GM04503 (cell line): ENCODE measurements at places on chromosomes 3 and 15.

- no peak for DNase-seq
Observed at GRCh38 chr3:100899440-100900091, 93.7 kb downstream of the ABI3BP start.

GRCh38 chr3:62100282-62100989, 272.9 kb downstream of the FEZF2 start:
- DNase-seq, result no peak

- DNase-seq, result peak; percentile 63
Observed at GRCh38 chr3:86978111-86978551, 12.8 kb downstream of the VGLL3 start.

GRCh38 chr3:8635631-8636030, 9.0 kb downstream of the SSUH2 start:
- no peak for DNase-seq

- DNase-seq, result no peak
Observed at GRCh38 chr3:184345317-184346144, 8.1 kb downstream of the FAM131A start.

DNA sequence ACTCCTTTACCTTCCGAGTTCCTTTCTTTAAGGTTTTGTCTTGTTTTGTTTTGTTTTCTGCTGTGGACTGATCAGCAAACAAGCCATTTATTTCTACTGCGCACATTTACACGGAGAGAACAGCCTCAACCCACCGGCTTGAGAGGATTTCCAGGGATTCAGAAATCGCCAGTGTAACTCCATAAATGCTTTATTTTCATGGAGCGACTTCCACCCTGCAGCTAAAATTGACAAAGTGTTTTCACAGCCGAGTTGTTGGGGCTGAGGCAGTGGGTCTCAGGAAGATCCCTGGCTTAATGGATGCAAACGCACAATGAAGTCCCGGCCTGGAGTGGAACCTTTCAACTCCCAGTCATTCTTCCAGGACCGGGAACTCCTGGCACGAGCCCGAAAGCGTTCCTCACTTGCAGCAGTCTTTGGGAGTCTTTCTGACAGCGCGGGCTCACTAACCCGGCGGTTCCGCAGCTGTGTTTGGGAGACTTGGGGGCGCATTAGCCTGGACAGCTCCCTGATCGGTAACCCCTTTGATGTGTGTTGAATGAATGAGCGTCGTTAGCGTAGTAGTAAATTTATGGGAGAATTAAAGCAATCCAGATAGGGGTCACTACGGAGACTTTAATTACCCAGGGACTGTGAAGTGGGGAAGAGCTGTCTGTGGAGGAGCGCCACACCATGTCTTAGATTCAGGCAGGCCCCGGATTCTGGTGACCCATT, 785 bp upstream of the MYRIP start:
- no peak for DNase-seq

GRCh38 chr15:61748529-61748928, 311.7 kb downstream of the VPS13C start:
- no peak for DNase-seq

DNA sequence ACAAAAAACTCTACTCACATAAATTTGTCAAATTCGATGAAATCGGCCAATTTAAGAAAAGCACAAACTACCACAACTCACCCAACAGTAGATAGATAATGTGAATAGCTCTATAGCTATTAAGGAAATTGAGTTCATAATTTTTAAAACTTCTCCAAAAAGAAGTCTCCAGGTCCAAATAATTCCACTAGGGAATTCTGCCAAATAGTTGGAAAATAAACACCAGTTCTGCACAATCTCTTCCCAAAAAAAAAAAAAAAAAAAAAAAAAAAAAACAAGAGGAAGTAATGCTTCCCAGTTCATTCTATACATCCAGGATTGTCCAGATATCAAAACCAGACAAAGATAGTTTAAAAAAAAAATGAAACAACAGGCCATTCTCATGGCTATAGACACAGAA, 164.2 kb downstream of the POLR2M start:
- no peak for DNase-seq

DNA sequence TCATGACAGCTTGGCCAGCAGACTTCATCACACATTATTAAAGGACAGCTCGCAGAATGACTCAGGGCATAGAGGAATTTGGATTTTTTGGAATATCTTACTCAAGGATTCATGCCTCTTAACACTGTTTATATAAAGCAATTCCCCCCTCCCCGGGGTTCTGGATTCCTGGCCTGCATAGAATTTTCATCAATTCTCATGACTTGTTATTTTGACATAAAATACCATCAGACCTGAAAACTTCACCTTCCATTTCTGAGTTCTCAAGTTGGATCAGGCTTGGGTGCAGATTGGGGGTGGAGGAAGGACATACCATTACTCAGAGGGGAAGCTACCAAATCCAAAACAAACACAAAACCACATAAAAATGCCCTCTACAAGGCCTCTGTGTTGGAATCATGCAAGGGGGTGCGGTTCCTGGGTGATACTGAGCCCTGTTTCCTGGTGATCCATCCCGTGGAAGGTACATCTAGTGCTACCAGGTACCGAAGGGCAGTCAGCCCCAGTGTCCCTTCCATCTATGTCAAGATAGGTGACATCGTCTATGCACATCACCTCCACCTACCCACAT, 95.3 kb downstream of the DAPK2 start:
- DNase-seq, result peak; percentile 71

DNA sequence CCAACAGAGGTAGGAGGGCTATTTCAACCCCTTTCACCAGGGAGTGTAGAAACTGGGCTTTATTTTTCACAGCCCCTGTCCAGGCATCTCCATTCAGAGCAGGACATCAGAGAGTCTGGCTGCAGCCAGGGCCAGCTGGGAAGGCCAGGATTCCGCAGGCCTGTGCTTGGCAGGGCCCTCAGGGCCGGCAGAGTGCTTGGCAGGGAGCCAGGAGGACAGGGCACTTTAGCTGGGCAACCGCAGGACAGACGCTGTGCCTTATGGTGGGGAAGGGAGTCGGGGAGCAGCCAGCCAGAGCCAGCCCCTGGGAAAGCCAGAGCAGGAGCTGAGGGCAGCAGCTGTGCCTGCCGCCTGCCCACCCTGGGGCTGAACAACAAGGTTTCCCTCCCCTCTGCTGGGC, 34.5 kb upstream of the IQCF6 start:
- no peak for DNase-seq
